ENCODE measurements at places on chromosomes 16 and 17. TPM values are rescaled to one million over a fixed set of nuclear protein-coding genes. Genes with fewer than 3 reads are reported as not detected.

TERB1 gene
- not detected for total RNA-seq

RHBDL1 gene
- total RNA-seq, result 0.38 TPM

SP6 gene
- 1.2 TPM for total RNA-seq

WDR81 gene
- 21.2 TPM for total RNA-seq

MKS1 gene
- 12.1 TPM for total RNA-seq

KRT33B gene
- total RNA-seq, result not detected

LRRC75A gene
- total RNA-seq, result 2.9 TPM

TSNAXIP1 gene
- 0.33 TPM for total RNA-seq

PDILT gene
- total RNA-seq, result not detected

CLEC10A gene
- not detected for total RNA-seq

STX1B gene
- 0.33 TPM for total RNA-seq

KPNA2 gene
- 162 TPM for total RNA-seq

PIMREG gene
- 16.2 TPM for total RNA-seq

QPRT gene
- total RNA-seq, result 0.10 TPM

DNASE1L2 gene
- 0.65 TPM for total RNA-seq

NPIPB12 gene
- 22.3 TPM for total RNA-seq

MYH3 gene
- 0.10 TPM for total RNA-seq

IRF8 gene
- total RNA-seq, result 0.10 TPM

Data from vein endothelial cell (primary cell).